ENCODE measurements at places on chromosomes 2 and 18. TPM values are rescaled to one million over a fixed set of nuclear protein-coding genes. Genes with fewer than 3 reads are reported as not detected.
A peak's percentile ranks its signal among the peaks of the same experiment; 100 is the strongest.

ANKRD29 gene
- 4.2 TPM for total RNA-seq

SLC5A7 gene
- not detected for total RNA-seq

ITPRIPL1 gene
- total RNA-seq: 7.0 TPM

SCN1A gene
- total RNA-seq: under 0.01 TPM

RSAD2 gene
- 1.2 TPM for total RNA-seq

POMC gene
- total RNA-seq: 2.8 TPM

DNAH6 gene
- total RNA-seq: under 0.01 TPM

STEAP3 gene
- 3.9 TPM for total RNA-seq

PTPRM gene
- 104 TPM for total RNA-seq

CCDC141 gene
- total RNA-seq: 1.2 TPM

SLC14A1 gene
- total RNA-seq: not detected

SERPINB11 gene
- total RNA-seq: not detected

KDSR gene
- total RNA-seq: 26.5 TPM

XIRP2 gene
- not detected for total RNA-seq

POTEJ gene
- total RNA-seq: 0.47 TPM

- no peak for DNase-seq
These were observed 128.3 kb upstream of the SPATS2L start for GRCh38 chr2:200177971-200178911.

GRCh38 chr2:231919341-231920035 is 6.7 kb downstream of the NPPC start:
- DNase-seq: no peak

GRCh38 chr2:221731432-221732145 is 159.5 kb upstream of the EPHA4 start:
- DNase-seq: no peak

GRCh38 chr2:109432421-109432820 is 181.3 kb downstream of the SEPTIN10 start:
- no peak for DNase-seq

- DNase-seq: peak; percentile 69
These were observed 71.8 kb upstream of the SEC11C start for GRCh38 chr18:59067873-59068272.

DNA sequence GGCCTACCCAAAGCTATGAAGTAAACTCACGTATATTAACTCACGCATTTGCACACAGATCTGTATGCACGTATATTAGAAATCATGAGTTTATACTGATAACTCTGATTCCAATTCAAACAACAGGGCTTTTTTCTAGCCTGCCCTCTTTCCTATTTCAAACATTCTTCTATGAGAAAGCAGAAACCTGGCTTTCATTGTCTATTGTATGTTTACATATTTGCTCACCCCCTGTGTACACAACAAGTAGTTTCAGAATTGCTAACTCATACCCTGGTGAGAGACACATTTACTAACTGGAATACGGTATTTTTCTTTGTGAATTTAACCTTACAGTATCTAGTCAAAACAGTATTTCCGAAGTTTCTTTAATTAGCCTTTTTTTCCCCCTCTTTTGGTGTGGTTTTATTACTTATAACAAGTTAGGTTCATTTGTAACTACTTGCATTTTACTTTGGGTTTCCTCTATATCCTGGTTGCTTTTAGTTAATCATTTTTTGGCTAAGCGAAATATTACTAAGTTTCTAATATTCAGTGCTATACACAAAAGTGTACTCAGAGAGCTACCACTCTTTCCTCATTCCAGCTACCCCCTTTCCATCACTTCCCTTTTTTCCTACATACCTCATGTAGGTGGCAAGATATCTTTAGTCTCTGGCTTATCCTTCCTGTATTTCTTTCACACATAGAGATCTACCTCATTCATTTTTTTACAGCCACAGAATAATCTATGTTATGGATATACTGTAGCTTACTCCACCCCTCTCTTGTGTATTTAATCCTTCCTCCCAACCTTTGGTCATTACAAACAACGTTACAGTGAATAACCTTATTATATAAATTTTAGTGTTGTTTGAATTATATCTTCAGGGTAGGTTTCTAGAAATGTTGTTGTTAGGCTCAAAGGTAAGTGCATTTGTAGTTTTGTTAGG is 112.7 kb upstream of the BCL2L11 start:
- DNase-seq: no peak

DNA sequence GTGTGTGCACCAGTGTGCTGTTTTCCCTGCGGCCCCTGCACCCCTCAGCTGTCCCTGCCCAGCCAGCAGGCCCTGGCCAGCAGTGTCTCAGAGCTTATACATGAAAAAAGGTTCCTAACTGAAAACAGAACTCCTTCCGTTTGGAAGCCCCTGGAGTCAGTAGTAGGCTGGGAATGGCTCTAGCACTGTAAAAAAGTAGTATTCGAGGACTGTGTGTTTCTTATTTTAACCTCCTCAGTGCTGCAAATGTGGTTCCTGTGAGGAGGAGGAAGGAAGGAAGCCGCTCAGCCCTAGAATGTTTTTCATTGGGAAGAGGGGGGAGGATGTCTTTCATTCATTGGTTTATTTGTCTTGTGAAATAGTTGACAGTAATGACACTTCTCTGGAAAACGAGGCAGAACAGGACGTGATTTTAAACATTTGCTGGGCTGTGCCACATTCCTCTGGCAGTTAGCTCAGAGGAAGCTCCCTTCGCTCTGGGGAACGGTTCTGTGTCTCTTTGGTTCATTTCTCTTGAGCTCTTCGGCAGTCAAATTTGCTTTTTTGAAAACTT is 103.5 kb downstream of the SPTBN1 start:
- DNase-seq: peak; percentile 88

GRCh38 chr2:11749646-11750349 is 3.4 kb downstream of the LPIN1 start:
- DNase-seq: no peak

DNA sequence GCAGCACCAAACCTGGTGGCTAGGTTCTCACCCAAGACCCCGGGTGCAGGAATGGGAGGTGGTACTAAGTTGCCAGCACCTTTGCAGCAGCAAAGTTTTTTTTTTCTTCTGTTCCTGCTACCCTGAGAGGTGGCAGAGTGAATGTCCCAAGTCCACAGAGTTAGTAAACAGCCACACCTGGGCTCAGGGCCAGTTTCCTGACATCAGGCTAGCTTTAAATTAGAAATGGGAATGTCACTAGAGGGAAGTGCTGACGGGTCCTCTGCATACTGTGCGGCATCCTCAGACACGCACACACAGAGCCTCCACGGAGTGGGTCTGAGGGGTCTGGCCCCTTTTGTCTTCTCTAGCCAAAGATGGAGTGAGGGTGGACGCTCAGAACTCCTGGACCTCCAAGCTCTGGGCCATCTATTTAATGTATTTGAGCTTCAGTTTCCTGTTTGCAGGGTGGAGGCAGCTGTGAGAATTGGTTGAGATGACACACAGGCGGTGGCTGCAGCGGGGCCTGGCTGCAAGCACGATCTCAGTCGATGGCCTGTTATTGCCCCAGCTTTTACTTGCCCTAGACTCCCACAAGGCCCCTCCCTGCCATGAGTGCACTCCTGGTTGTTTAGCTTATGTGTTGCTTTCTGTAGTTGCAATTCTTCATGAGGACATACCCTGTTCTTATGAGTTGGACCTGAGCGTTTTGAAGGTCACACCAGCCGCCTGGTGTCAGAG is 751.4 kb upstream of the HS6ST1 start:
- no peak for DNase-seq

GRCh38 chr2:241844066-241844728 is 14.5 kb downstream of the PDCD1 start:
- peak; percentile 55 for DNase-seq

DNA sequence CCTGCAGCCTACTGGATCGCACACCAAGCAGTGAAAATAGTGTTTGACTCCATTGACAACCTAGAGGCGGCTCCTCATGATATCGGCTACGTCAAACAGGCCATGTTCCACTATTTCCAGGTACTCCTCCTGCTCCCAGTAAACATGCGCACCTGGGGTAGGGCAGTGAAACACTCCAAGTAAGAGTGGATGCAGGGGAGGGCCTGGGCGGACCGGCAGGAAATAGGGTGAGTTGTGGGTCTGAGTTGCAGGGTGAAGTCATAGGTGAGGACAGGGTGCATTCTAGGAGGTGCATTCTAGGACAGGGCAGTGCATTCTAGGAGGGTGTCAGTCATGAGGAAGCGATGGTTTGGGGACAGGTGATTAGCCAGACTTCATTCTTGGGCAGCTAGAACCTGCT is 5.0 kb downstream of the NAGK start:
- no peak for DNase-seq

DNA sequence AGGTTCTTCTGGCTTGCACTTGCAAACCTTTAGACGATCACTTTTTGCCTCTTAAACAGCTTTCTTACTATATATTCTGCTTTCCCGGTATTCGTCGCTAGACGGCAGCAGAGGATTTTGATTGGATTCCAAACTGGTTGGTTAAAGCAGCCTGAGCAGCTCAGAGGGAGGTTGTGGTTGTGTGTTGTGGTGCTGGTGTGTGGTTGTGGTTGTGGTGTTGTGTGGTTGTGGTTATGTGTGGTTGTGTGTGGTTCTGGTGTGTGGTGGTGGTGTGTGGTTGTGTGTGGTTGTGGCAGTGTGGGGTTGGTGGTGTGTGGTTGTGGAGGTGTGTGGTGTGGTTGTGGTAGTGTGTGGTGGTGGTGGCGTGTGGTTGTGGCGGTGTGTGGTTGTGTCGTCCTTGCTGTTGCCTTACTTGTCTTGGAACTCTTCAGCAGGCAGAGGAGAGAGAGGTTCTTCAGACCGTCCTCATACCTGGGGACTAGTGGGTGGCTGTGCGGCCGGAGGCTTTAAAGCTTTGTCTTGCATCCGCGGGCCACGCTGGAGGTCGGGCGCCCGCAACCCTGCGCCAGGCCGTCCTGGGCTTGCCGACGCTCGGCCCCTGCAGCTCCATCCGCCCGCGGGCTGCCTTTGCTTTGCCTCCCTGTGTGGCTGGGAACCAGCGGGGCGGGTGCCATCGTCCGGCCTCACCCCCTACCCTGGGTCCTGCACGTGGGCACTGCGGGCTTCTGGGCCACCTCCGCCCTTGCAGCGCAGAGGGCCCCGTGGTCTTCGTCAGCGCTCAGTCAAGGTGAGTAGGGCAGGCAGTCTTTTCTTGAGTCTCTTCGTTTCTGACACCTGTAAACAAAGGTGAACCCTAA is 190.8 kb downstream of the ARHGAP28 start:
- peak; percentile 69 for DNase-seq

GRCh38 chr2:235990344-235990743 is 177.8 kb downstream of the GBX2 start:
- DNase-seq: no peak

- peak; percentile 15 for DNase-seq
These were observed 111.8 kb downstream of the EPB41L3 start for GRCh38 chr18:5431836-5432575.

DNA sequence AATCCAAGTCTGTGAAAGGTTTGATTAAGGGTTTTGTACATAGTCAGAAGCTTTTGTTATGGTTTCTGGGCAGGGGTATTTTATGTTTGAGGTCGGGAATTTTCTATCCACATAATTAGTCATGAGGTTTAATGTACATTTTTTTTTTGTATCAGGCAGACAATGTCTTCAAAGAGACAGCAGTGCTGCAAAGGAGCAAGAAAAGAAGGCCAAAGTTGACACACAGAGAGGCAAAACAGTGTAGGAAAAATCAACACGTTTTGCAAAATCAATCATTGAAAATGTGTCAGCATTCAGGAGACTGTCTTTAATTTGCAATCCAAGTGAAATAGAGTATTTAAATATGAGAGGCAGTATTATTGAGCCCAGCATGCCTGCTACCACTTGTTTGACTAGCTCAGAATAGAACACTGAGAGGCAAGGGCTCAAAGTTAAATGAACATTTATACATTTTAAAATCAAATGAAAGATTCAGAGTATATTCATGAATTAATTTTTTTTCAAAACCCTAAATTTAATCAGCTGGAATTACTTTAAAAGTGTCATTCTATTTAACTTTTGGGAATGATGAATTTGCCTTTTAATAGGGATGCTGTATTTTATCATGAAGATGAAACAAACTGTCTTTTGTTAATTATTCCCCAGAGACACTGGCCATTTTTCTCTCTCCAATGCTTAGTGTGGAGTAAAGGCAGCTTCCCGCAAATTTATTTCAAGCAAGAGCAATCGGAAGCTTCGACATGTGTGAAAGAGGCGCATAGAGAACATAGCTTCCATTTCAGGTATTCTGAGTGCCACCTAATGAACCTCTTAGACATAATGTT is 11.3 kb downstream of the VRK2 start:
- no peak for DNase-seq

- no peak for DNase-seq
These were observed 38.0 kb downstream of the PPP3R1 start for GRCh38 chr2:68214381-68214780.

GRCh38 chr2:43370146-43370545 is 143.7 kb upstream of the ZFP36L2 start:
- peak; percentile 20 for DNase-seq

GRCh38 chr2:226139759-226140158 is 659.9 kb downstream of the IRS1 start:
- no peak for DNase-seq

- no peak for DNase-seq
These were observed 211.0 kb downstream of the KCNE4 start for GRCh38 chr2:223262946-223263345.

DNA sequence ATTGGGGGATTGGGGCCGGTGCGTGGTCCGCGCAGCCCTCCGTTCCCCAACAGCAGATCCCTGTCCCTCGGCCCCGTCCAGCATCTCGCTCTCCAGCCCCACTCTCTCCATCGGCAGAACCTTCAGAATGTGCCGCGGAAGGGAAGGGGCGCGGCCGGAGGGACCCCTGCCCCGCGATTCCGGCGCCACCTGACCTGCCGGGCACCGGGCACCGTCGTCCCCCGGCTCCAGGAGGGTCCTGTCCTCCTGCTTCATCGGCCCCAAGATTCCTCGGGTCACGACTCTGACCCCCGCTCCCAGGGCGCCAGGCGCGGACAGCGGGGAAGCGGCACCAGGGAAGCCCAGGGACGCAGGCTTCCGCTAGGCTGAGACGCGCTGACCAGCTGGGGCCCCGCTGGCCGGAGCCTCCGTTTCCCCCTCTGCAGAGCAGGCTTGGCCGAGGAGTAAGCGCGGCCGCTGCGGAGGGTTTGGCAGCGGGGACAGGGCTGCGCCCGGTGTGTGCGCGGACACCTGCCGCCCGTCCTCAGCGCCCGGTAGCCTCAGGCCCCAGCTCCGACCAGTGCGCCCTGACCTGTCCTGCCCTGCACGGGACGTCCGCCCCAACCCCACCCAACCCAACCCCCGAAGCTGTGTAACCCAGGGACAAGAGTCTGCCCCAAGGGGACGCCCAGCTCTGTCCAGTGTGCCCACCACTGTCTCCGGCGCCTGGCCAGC is 16.8 kb upstream of the BOK start:
- DNase-seq: no peak

GRCh38 chr2:232512602-232513001 is 7.6 kb upstream of the PRSS56 start:
- DNase-seq: no peak

GRCh38 chr2:138215958-138216357 is 251.7 kb downstream of the HNMT start:
- DNase-seq: no peak

- peak; percentile 72 for DNase-seq
These were observed 208.7 kb upstream of the RASGRP3 start for GRCh38 chr2:33267756-33268155.

GRCh38 chr2:208142925-208143799 is 2.8 kb downstream of the CRYGB start:
- no peak for DNase-seq

GRCh38 chr18:57816208-57816954 is 13.3 kb upstream of the ATP8B1 start:
- DNase-seq: no peak
